ENCODE measurements at places on chromosomes 4 and X.

- no peak for DNase-seq
Measured at GRCh38 chr4:68175562-68176155, 46.0 kb upstream of the TMPRSS11F start.

DNA sequence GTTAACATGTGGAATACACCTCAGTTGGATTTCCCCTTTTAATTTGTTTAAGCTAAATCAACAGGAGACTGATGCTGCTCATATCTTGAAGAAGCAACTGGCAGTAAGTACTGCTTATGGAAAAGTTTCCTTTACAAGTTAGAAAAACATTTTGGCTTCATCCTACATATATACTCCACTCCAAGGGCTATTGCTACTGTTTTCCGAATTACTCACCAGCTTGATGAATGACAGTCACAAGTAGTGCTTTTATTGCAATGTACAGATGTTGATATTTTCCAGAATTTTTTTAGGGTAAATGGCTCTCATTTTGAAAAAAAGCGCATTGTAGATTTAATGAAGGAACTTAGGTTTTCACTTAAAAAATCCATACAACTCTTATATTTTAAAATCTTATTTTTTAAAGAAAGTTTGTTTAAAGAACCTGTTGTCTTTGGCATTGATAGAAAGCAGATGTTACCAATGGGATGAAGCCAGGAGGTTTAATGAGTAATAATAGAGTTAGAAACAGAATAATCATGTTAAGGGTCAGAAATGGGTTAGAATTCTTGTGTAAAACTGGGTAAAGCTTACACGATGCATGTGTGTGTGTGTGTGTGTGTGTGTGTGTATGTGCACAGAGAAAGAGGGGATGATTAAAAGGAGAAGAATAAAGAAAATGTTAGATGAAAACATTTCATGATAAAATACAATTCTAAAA, 272.9 kb downstream of the CFAP299 start:
- DNase-seq, result no peak

DNA sequence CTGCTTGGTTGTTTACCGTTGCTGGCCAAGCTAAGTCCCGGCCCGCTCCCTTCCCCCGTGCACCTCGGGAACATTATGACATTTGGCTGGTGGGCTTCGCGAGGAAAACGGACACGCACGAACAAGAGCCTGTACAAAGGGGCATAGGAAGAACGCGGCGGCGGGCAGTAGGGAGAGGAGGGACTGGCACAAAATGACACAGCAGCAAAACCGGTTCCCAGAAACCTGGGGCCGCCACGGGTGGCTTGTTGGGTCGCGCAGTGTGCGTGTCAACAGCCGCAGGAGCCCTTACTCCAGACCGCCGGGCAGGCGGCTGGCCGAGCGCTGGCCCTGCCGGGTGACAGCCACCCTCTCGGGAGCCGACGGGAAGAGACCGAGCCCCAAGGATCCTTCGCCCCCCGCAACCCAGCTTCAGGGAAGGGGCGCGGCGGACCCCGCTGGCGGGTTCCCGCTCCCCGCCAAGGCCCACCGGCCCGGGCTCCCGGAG, 1.6 kb upstream of the LIN54 start:
- DNase-seq, result no peak

DNA sequence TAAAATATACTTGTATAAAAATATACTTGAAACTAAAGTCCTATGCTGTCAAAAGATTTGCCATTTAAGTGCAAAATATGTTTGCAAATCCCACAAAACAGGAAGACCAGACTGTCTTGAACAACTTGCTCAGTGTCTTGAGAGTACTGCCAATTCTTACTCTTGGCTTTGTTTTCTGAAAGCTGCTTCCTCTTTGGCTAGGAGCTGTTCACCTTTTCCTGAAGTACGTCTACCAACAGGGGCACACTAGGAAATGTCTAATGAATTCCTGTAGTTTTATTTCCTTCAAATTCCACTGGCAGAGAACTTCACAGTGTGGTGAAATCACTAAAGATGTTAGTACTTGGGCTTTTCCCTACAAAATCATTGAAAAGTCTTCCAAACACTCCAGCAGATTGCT, 46.4 kb upstream of the ABCG2 start:
- no peak for DNase-seq

- DNase-seq, result no peak
Measured at GRCh38 chrX:24357106-24357505, 3.3 kb upstream of the SUPT20HL1 start.

DNA sequence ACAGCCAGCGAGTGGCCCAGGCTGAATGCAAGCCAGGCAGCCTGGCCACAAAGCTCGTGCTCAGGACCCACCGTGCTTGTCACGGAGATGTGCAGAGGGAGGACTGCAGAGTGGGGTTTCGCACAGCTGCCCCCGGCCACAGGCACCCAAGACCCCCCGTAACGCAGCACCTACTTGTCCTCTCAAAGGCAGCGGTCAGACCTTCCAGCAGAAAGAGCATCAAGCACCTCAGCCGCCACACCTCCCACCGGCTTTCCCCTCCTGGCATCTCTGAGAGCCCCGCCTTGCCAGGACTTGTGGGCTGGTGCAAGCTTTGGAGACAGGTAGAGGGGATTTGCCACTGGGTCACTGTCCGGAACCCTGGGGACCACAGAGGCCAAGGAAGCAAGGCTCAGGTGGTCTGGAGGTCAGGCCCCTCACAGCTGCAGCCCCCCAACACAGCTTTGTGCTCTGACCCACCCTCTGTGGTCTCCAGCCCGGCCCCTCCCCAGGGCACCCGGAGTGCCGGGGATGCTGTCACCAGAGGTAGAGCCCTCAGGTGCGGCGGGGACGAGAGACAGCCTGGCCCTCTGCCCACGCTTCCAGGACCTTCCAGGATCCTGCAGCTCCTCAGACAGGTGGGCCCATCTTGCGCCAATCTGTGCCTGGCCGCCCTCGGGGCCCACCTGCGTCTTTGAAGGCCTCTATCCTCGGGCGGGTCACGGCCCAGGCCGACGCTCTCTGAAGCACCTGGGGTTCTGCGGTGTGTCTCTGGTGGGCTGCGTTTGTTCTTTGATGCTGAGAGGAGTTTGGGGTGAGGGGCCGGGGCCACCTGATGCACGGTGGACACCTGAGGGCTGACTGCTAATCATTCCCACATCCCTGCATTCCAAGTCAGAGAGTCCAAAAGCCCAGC, 34.4 kb upstream of the HMX1 start:
- no peak for DNase-seq

GRCh38 chr4:2083116-2083825, 24.1 kb downstream of the NAT8L start:
- DNase-seq, result no peak
